ENCODE measurements at places on chromosomes 12 and 14.

DNA sequence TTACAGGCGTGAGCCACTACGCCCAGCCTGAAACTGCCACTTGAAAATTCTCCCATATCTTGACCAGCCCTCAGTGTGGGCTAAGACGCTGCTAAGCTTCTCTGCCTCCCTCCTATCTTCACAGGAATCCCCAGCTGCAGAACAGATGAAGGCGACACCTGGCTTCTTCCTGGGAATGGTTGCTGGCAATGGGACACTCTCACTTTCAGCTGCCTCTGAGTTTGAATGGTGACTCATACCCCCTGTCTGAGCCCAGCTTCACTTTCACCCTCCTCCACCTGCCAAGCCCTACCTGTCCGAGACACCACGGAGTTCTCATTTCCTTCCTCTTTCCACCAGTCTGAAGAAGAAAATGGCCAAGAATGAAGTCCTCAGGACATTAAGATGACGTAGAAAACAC, 18.3 kb upstream of the VASH1 start:
- no peak for DNase-seq

- no peak for DNase-seq
Observed at GRCh38 chr12:103529306-103529705, 33.5 kb upstream of the C12orf42 start.

GRCh38 chr14:34254571-34254970, 207.5 kb downstream of the SPTSSA start:
- no peak for DNase-seq

- no peak for DNase-seq
Observed at GRCh38 chr12:120640861-120641833, 721 bp downstream of the CABP1 start.

GRCh38 chr12:116807546-116807945, 69.4 kb downstream of the RNFT2 start:
- no peak for DNase-seq

DNA sequence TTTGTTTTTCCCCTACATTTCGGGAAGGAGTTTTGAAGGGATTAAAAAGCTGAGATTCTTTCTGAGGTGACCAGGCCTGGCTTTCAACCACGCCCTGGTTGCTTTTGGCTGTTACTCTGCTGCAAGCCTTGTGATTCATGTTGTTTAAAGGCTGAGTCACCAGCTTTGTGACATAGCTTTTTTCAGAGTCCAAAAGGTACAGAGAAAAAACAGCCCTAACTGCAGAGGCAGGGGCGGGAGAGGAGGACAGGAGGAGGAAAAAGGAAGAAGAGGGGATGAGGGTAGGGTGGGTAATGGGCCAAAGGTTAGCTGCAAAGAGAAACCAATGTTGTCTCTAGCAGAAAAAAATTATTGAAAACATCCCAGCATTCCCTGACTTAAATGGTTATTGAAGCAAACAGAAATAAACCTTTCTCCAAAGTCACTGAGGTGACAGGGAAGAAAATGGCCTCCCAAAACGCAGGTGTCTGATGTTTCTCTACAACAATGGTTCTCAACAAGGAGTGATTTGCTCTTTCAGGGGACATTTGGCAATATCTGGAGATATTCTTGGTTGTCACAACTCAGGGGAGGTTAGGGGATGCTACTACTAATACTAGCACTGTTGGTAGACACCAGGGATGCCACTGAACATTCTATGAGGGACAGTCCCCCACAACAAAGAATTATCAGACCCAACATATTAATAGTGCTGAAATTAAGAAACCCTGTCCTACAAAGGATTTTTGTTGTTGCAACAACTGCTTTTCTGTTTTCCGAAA, 2.1 kb upstream of the UBC start:
- DNase-seq, result no peak

DNA sequence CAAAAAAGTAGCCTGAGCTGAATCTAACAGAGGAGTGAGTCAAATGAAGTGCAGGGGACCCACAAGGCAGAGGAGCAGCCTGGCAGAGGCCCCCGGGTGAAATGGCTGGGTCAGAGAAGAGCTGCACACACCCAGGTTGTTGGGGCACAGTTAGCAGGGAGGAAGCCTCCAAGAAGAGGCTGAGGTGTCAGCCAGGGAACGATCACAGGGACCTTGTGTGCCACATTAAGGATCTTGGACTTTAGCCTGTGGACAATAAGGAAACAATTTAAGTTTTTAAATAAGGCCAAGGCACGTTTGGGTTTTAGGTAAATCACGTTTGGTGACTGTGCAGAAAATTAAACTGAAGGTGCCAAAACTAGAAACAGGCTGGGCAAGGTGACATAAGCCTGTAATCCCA, 35.1 kb downstream of the OR10P1 start:
- DNase-seq, result no peak

- no peak for DNase-seq
Observed at GRCh38 chr12:109987615-109988014, 8.6 kb downstream of the GIT2 start.

DNA sequence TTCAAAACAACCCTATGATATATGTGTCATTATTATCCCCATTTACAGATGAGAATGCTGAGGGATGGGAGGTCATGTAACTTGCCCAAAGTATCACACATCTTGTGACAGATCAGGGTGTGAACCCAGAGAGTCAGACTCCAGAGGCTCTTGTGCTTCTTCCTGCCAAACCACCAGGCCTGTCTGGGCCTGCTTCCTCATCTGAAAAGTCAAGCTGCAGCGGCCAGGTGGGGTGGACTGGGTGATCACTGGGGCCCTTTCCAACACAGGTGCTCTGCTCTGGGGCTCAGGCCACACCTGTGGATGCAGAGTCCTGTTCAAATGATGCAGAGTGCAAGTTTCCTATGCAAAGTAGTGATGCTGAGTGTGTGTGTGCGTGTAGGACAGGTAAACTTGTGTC, 26.7 kb downstream of the TSPAN11 start:
- no peak for DNase-seq

DNA sequence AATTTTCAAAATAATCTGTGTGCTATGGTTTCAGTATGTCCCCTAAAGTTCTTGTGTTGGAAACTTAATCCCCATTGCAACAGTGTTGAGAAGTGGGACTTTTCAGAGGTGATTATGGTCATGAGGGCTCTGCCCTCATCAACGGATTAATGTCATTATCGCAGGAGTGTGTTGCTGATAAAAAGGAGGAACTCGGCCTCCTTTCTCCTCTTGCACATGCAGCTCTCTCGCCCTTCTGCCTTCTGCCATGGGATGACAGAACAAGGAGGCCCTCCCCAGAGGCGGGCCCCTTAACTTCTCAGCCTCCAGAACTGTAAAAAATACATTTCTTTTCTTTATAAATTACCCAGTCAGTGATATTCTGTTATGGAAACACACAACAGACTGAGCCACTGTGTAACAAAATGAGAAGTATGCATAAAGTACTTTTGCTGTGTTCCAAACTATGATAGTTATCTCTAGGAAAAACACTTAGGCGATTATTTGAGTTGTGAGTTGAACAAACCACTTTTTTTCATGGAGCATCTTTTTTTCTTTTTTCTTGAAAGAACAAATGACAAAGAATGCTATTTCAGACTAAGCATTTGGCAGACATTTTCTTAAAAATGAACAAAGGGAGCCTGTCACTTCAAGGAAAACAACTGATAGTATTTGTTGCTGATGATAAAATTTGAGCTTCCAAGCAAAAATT, 134.8 kb upstream of the FUT8 start:
- DNase-seq, result no peak

GRCh38 chr14:65805113-65805473, 392.6 kb downstream of the FUT8 start:
- no peak for DNase-seq

DNA sequence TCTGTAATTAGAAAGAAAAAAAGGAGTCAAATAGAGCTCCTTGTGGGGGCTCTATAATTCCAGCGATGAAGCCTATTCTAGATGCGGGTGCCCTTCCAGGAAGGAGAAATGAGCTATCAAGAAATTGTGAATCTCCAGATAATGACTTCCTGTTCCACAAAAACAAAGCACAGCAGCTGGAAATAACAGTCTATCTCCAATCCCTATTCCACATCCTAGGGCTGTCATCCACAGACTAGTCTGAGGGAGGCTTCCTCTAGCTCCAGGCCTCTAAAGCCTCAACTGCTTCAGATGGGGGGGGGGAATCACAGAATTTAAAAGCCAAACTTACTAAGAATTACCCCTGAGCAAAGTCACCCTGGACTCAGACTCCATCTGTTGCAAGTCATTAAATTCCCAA, 77.4 kb upstream of the GTF2A1 start:
- DNase-seq, result no peak

DNA sequence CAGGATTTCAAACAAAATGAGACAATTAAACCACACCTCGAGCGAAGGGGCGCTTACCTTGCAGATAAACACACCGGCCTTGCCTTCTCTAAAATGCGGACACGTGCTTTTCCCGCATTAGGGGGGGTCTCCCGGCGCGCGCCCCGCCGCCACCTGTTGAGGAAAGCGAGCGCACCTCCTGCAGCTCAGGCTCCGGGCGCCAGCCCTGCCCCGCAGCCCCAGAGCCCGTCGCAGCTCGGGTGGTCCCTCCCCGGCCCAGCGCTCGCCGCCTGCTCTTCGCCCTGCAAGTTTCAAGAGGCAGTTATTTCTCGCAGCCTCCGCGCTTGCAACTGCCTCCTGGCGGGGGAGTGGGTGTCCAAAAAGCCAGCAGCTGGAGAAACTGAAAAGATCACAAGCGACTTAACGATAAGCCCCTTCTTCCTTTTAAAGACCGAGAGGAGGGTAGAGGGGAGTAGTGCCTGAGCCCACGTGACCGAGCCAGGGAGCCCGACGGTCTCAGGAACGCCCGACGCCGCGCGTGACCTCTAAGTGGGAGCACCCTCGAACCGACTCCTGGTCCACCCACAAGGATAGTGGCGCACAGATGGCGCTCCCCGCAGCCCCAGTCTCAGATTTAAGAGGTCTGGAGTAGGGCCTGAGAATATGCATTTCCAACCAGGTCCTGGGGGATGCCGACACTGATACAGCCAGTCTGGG, at the start of gene ESR2:
ESR2 (minus strand) TSS at position 396 of the 696 bp plus-strand sequence. CDS start 11,386 bp downstream, outside the sequence.
- DNase-seq, result no peak

DNA sequence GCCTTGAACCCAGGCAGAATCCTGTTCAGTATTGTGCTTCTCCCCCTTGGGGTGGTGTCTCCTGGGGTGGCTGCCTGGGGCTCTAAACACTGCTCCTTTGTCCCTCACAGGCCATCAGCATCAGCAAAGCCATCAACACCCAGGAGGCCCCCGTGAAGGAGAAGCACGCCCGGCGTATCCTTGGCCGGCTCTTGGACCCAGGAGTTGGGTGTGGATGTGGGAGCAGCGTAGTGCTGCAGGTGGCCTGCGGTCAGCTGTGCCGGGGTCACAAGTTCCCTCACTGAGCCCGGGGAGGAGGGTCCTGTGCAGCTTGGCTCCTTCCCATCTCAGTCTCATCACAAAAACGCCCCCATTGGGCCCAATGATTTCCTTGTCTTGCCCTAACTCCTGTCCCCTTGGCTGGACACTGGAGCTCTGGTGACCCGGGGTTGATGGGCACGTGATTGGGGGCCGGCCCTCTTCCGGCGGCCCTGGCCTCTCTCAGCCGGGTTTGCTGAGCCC, 12.7 kb downstream of the HIP1R start:
- no peak for DNase-seq

- DNase-seq, result no peak
Observed at GRCh38 chr14:76613616-76614015, 147.7 kb upstream of the VASH1 start.

GRCh38 chr14:94066089-94066676, 14.8 kb downstream of the DDX24 start:
- DNase-seq, result no peak

DNA sequence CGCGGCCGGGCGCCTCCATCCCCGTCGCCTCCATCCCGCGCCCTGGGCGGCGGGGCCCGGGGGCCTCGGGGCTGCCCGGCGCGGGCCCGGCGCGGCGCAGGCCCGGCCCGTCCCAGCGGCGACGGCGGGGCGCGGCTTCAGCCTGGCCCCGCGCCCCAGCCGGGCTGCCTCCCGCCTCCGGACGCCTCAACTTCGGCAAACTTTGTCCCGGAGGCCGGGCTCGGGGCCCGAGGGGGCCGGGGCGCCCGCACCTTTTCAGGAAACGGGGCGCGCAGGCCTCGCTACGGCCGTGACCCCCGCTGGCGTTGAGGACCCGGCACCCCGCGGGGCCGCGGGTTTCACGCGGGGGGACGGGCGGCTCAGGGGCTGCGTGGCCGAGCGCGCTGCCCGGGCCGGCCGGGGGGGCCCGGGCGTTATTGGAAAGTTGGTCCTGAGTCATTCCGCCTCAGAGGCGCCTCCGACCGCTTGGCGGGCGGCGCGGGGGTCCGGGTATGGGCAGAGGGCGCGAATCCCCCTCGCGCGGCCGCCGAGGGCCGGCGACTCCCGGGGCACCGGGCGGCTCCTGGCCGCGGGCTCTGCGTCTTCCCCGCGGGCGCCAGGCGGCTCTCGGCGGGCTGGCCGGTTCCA, 575 bp downstream of the TRAF3 start:
- no peak for DNase-seq

- no peak for DNase-seq
Observed at GRCh38 chr12:117318591-117318990, 42.8 kb downstream of the NOS1 start.

DNA sequence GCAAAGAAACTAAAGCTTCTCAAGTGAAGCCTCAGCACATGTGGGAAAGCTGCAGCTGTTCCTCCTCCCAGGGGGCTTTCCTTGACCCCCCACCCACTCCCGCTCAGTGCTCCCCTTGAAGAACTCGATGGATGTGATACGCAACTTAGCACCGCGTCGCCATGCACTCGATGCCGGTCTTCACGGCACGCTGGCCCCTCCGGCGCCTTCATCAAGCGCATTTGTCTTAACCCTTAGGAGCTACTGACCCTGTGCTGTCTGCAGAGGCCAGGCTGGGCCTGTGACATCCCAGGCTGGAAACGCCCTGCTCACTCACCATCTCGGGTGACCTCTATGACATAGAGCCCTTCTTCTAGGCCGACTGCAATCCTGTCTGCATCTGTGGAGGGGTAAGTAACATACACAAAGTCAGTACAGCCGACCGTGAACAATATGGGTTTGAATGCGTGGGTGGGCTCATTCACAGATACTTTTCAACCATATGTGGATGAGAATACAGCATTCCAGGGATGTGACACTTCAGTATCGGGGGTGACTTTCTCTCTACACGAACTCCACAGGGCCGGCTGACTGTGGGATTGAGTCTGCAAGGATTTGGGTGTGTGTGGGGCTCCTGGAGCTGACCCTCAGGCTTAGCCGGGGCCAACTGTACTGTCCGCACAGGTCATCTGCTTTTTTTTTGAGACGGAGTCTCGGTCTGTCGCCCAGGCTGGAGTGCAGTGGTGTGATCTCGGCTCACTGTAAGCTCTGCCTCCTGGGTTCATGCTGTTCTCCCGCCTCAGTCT, 23.1 kb downstream of the AMN start:
- DNase-seq, result no peak

DNA sequence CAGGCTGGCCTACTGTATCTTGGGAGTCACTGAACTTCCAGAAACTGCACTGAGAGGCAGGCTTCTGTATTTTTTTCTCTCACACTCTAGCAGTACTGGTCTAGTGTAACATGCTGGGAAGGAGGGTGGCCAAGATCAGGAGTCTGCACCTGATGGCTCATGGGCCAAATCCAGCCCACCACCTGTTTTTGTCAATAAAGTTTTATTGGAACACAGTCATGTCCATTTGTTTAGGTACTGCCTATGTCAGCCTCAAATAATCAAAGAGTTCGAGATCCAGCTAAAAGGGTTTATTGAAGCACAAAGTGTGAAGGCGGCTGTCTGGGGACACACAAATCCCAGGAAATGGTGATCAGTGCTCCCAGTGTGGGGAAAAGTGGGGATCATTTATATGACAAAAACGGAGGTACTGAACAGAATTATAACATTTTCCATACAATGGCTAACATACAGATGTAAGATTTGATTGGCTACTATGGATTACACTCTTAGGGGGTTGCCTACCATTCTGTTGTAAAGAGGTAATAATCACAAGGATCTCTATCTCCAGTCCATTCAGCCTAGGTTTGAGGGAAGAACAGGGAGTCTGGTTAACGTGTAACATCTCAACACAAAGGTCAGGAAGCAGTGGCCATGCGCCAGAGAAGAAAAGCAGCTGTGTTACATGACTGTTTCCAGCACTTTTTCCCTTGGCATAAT, 12.9 kb downstream of the USP30 start:
- no peak for DNase-seq
